ENCODE measurements at places on chromosomes 7 and 10.

GRCh38 chr7:148447221-148447849, 143.2 kb upstream of the C7orf33 start:
- DNase-seq: no peak

DNA sequence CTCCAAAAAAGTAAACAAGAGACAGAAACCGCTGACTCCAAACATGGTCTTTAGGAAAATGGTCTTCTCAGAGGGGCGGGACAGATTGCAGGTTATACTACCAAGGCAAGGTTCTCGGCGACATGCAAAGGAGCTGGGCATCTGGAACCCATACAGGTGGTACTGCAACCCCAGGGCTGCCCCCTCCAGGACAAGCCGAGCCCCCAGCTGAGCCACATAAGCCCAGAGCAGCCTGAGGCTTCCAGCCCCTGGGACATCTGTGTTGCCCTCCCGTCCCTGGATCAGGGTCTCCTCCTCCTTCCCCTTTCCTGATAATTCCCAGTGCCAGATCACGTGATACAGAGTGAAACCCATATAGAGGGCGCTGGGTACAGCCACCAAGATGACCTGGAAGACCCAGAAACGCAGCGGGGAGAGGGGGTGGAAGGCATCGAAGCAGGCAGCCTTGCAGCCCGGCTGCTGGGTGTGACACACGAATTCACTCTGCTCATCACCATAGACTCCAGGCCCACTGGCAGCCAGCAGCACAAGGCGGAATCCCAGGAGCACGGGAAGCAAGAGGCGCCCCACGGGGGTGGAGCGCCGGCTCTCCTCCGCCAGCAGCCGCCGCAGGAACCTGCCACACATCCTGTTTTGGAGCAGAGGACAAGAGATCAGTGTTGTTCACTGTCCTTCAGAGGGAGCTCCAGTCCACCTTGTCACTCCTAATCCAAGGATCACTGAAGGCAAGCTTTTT, at the start of gene GJC3:
Gene GJC3 (minus strand): TSS at position 627 of the 736 bp plus-strand sequence. CDS start 0 bp downstream, at position 627.
- peak; percentile 65 for DNase-seq

GRCh38 chr10:19930936-19931893, 115.0 kb downstream of the PLXDC2 start:
- DNase-seq: no peak

- DNase-seq: no peak
These were observed 8.5 kb downstream of the CACUL1 start for GRCh38 chr10:118746246-118746645.

DNA sequence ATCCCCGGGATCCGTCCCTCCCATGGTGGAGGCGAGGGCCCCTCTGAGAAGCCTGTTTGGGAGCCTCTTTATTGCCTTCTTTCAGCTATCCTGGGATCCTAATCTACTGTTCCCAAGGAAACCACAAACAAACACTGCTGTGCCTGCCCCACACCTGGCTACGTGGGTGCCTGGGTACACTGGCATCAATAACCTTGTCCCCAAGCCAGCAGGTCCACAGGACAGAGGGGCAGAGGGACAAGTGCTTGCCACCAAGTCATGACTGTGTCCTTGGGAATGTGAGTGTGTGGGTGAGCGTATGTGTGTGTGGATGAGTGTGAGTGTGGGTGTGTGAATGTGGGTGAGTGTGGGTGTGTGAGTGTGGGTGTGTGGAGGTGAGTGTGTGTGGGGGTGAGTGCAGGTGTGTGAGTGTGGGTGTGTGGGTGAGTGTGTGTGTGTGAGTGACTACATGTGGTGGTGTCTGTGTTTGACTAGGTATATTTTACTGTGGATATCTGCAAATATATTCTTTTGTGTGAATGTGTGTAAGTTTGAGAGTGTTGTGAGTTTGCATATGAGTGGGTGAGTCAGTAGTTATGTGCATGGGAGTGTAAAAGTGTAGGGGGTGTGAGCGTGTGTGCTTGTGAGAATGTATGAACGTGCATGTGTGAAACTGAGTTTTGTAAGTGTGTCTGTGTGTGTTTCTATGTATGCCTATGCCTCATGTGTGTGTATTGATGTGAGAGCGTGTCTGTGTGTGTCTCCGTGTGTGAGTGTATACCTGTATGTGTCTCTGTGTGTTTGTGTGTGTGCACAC, 96.1 kb downstream of the TNS3 start:
- DNase-seq: no peak

GRCh38 chr7:749140-749551, 22.1 kb upstream of the PRKAR1B start:
- no peak for DNase-seq

DNA sequence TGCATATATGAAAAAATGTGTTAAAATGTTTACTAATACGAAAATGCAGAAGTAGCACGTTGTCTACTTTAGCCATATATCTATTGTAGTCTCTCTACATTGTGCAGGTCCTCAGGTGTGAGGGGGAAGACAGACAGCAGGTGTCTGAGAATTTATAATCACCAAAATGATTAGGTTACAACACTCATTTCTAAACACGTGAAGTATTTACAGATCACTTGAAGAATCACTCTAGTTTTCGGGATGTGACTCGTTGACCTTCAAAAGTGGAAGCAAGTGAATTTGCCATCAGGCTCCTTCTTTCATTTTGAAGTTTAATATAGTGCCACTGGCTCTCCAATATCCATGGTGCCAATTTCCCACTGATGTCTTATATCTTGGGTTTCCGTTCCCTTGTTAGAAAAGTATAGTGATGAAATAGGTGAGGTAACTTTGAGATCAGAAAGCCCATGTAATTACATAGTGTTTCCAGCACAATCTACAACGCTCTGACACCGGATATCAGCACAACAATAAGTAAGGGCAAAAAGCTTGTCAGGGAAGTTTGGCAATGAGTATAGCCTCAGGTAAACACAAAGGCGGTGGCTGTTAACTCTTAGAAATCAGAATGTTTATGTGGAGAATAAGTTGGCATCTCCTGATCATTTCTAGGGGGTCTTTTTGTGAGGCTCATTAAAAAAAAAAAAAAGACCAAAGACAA, 57.5 kb upstream of the SP4 start:
- no peak for DNase-seq

- DNase-seq: no peak
These were observed 796 bp downstream of the FBXL15 start for GRCh38 chr10:102421507-102421756.

- no peak for DNase-seq
These were observed 165.8 kb downstream of the INHBA start for GRCh38 chr7:41536873-41537665.

DNA sequence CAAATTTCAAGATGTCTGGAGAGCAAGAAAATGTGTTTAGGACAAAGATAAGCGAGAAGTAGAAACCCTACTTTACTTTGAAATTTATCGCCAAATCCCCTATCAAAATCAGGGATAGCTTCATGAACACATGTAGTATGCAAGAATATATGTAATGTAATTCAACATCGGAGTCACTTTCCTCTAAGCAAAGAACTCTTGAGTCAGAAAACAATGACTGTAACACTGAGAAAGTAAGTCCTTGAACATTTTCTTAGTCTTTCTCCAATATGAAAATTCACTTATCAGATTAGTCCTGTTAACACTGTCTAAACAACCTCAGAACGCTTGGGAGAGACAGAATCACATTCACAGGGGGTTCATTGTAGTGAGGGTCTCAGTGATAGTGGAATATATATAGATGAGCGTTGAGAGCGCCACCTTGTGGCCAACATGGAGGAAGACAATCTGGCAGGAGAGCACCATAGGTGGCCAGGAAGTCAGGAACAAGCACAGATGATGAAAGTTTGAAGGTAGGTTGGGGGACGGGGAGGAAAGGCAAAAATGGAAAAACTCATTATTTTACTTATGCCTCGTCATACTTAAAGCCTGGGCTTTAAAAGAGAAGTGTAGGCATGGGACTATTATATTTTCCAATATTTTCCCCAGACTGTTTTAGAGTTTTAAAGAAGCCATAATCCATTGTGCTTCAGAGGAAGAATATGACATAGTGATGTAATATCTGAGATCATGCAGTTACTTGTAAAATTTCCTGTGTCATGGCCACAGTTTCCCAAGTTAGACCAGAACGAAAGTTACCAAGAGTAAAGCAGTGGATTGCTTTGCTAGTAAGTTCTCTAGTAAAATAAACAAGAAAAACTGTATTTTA, 115.5 kb upstream of the GNAI1 start:
- DNase-seq: peak; percentile 72

DNA sequence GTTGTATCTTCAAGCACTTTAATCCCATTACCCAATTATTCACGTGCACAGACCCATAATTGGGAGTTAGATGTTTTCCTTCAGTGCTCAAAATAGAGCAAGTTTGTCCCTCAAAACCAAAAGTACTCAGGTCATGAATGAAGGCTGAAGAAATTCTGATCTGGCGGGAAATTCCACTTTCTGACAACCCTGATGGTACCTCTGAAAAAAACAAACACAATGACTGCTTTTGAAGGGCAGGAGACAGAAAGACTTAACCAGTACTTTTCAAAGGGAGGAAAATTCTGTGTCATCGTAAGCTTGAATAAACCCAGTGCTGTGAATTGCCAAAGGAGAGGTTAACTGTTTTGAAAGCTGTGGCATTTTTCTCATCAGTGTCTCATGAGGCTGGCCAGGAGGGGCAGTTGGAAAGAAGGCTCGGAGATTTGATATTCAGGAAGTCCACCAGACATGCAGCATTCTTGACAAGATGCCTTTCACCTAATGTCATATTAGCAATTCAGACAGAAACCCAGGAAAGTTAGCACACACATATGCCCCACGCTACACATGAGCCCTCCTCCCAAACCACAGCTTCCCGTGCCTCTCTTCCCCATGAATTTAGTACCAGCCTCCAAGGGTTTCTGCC, 347.0 kb downstream of the KCNMA1 start:
- no peak for DNase-seq
